ENCODE measurements at places on chromosomes 5 and 9.

GRCh38 chr5:75716715-75717081, 539 bp downstream of the POC5 start:
- no peak for DNase-seq

DNA sequence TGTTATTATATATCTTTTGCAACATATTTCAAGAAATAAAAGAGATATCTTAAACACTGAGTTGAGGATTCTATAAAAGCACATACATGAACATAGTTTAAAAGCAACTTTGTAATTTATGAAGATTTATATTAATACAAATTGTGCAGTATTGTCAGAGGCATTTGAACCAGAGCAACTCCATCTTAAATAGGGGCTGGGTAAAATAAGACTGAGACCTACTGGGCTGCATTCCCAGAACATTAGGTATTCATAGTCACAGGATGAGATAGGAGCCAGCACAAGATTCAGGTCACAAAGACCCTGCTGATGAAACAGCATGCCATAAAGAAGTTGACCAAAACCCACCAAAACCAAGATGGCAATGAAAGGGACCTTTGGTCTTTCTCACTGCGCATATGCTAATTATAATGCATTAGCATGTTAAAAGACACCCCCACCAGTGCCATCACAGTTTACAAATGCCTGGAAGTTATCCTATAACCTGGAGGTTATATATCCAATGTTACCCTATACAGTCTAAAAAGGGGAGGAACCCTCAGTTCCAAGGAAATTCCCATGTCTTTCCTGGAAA, 320.2 kb downstream of the FAM170A start:
- no peak for DNase-seq

GRCh38 chr9:122546196-122546595, 6.7 kb upstream of the OR1N2 start:
- DNase-seq, result no peak

- no peak for DNase-seq
Measured at GRCh38 chr5:65149827-65150226, 331.9 kb downstream of the ADAMTS6 start.

GRCh38 chr9:23812673-23813072, 13.4 kb downstream of the ELAVL2 start:
- DNase-seq, result no peak

GRCh38 chr5:17398866-17399835, 98.9 kb upstream of the TAF11L2 start:
- no peak for DNase-seq

GRCh38 chr5:164335837-164336236, 830.4 kb downstream of the MAT2B start:
- no peak for DNase-seq

DNA sequence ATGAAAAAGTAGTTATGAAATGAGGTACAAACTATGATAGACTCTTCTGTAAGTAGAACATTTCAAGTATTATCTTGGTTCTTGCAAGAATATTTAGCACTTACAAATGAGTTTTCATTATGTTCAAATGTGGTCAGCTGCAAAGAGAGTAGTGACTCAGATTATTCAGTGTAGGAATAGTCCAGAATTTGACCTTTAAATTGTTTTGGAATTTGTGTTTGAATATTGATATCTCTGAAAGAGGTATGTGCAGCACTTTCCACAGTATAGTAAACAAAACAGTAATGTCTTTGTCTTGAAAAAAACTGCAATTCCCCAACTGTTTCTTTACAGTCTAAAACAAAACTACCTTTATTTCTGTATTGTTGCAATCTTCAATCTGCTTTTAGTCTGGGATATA, 56.1 kb downstream of the WDR70 start:
- DNase-seq, result no peak

Measured in eye (tissue), 1 donor.